ENCODE measurements at places on chromosomes 13 and 19. TPM values are rescaled to one million over a fixed set of nuclear protein-coding genes. Genes with fewer than 3 reads are reported as not detected.

ZNF358 gene
- total RNA-seq, result 30.2 TPM

PRR36 gene
- 0.07 TPM for total RNA-seq

PSG1 gene
- not detected for total RNA-seq

RNF17 gene
- total RNA-seq, result not detected

ZNF573 gene
- 2.4 TPM for total RNA-seq
